ENCODE measurements at places on chromosomes 5 and 9.

DNA sequence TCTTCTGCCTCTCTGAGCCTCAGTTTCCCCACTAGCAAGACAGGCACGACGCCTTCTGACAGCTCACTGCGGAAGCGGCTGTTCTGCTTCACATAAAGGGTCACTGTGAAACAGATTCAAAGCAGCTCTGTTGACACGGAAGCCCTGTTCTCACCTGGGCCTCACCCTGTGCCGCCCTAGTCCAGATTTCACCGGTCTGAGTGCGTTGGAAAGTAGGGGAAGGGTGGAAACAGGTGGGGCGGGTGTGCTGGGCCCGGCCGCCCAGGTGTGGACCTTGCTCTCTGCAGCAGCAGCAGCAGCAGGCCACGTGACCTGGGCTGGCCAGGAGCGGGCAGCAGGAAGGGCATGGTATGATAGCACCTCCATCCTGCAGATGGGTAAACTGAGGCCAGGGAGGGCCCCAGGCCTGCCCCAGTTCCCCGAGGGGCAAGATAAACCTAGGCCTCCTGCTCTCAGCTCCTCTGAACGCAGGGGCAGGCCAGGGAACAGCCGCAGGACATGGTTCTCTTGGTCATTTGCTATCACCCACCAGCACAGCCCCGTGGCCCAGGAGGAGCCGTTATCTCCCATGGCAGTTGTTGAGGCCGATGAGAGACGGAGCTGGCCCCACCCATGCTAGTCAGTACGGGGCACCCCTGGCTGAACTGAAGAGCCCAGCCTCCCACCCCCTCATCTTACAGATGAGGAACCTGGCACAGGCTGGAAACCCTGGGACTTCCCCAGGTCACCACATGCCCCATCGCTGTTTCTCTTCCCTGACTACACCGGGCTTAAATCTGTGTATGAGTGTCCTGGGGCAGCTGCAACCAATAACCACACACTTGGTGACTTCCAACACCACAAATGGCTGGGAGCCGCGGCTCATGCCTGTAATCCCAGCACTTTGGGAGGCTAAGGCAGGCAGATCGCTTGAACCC, 12.1 kb downstream of the PTGES2 start:
- DNase-seq = no peak

- DNase-seq = no peak
These were observed 1081.6 kb upstream of the ACO1 start for GRCh38 chr9:31302620-31303418.

- DNase-seq = no peak
These were observed 5.7 kb downstream of the C9orf43 start for GRCh38 chr9:113416149-113416721.

DNA sequence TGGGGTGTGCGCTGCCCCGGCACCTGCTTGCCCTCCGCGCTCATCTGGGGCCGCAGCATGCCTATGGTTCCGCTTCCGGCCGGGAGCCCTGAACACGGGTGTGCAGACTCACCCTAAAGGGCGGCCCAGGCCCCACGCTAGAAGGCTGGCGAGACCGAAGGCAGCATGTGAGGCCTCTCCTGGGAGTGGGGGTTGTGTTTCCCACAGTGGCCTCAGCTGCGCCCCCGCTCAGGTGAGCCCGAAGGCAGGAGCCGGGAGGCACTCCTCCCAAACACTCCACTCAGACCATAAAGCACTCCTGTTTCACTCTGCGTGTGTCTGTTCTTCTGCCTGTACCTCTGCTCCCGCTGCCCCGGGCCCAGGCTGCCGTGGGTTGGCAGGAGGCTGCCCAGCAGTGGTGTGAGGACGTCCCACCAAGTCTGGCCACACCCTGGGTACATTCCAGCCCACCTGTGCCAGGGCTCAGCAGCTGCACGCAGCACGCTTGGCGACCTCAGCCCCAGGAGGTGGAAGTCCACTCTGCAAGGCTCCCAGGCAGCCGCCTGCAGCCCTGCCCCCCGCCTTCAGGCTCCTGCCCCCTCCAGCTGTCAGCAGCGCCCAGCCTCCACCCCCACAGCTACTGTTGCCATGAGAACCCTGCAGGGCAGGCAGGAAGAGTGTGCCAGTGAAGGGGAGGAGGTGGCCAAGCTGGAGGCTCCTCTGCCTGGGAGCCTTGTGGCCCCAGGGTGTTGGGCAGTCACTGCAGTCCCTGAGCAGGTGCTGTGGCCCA, 1.2 kb upstream of the AJM1 start:
- DNase-seq = peak; percentile 82

DNA sequence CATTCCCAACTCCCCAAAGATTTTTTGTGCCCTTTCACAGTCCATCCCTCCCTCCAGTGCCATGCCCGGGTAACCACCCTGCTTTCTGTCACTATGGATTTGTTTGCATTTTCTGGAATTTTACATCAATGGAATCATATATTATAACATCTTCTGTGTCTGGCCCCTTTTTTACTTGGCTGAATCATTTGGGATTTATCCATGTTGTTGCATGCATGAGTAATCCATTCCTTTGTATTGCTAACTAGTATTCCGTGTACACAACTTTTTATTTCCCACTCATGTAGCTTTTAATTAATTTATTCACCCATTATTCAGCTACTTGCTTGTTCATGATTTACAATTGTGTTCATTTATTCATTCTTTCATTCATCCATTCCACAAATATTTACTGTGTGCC, 94.1 kb downstream of the FGF18 start:
- DNase-seq = no peak

DNA sequence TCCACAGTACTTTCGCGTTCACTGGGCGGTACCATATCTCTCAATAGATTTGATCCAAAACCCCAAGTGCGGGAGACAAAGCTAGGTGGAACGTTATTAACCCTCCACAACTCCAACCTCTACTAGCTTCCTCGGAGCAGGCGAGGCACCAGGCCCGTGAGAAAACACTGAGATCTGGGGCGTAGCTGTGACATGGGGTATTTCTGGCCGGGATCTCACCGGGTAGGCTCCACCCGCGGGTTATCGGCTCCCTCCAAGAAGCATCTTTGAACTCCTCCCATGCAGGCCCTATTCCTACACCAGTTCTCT, 350 bp upstream of the SLC25A46 start:
- no peak for DNase-seq

DNA sequence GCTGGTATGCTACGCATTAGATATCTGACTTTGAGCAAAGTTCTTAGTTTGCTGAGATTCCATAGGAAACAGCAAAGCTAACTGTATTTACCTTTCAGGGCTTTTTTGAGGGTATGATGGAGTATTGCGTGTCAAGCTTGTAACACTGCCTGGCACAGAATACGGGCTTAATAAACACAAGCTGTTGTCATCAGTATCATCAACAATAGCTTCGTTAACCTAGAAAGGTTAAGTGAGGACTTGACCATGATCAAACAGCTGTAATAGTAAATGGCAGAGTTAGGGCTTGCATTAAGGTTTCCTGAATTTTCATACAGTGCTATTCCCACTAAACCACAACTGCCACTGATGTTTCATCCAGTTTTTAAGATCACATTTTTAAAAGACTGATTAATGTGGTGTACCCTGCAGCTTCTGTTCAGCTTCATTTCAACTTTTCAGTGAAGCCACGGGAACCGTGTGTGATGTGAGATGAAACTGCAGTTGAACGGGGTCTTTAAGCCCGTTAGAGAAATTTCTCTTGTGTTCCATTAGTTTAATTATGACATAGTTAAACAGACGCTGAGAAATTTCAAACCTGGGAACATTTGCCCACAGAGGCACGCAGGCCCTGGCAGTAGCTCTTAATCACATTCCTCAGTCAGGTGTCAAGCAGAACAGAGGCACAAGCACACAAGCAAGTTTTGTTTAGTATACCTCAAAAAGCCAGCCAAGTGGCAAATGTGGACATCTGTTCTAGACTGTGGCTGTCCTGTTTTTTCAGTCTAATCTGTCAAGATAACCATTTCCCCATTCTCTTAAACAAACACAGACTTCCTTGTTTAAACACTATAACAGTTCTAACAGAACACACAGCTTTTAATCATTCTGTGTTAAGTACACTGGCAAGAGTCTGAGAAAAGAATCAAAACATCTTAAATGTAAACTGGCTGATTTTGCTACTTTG, 147.1 kb downstream of the ZNF608 start:
- no peak for DNase-seq

DNA sequence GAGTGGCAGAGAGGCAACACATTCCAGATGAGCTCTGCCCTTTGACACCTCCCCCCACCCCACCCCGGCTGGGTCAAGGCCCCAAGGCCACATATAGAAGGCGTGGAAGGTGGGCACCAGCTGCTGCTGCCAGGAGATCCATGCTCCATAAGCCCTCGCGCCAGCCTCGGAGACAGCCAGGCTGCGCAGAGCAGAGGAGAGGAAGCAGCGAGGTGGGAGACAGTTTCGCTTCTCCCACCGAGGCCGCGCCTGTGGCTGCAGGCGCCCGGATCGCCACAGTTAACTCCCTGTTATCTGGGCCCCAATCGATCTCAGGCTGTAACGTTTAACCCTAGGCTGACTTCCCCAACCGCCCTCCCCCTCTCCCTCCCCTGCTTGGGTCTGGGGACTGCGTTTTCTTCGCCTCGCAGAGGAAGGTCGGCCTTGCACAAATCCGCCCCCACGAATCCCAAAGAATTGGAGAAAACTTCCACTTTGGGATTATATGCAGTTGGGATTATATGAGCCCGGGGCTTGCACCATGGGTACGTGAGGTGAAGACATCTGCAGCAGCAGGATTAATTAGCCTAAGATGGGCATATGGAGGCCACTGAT, 1.1 kb upstream of the CXXC5 start:
- no peak for DNase-seq

GRCh38 chr9:126166291-126166690, 160.3 kb upstream of the MVB12B start:
- DNase-seq = no peak

DNA sequence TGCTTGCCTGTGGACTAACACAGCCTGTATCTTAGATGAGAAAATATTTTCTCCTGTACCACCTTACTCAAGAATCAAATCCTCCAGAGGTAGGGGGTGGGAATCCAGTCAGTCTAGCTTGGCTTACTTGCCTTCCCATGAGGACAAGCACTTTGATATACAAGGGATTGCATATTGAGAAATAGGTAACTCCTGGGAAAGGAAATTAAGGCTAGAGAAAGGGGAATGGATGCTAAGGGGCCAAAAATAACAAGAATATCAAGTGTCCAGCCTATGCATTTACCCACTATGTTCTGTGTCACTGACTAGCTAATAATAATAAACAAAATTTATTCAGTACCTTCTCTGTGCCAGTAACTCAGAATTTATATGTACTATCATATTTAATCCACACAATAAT, 21.4 kb upstream of the SNX2 start:
- DNase-seq = no peak

DNA sequence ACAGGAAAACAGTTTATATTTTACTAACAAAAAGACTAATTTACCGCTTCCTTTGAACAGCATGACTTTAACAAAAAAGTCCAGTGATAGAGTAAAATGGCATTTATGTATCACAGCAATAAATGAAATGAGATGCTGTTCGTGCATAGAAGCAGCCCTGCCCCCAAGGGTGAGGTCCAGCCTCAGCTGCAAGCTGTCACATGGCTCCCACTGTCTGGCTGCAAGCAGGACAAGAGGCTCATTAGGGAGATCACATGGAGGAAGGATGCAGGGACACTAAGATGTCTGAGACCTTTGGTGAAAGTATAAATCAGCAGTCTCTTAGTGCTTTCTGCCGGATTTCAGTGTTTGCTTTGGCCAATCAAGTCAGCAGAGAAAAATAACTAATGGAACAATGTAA, 23.0 kb downstream of the GDNF start:
- no peak for DNase-seq

DNA sequence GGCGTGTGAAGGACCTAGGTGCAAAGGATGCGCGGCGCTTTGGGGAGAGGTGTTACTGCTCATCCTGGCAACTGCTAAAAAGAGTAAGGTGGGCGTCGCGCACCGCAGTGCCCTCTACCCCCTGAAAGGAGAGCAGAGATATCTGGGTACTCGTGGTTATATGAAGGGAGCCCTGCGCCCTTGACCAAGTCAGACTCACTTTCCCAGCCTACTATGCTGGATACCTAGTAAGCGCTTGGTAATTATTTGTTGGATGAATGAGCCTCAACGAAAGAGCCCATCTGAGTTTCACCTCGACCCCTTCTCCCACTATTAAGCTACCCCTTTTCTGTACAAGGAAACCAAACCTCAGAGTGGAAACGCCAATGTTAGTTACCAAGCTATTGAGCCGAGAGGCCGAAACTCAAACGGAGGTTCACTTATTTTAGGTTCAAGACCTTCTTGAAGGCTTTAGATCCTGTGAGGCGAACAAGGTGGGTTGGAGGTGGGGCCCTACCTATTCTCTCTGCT, 8.0 kb downstream of the LHX6 start:
- no peak for DNase-seq

GRCh38 chr5:71836559-71837112, 117.6 kb downstream of the CARTPT start:
- no peak for DNase-seq

DNA sequence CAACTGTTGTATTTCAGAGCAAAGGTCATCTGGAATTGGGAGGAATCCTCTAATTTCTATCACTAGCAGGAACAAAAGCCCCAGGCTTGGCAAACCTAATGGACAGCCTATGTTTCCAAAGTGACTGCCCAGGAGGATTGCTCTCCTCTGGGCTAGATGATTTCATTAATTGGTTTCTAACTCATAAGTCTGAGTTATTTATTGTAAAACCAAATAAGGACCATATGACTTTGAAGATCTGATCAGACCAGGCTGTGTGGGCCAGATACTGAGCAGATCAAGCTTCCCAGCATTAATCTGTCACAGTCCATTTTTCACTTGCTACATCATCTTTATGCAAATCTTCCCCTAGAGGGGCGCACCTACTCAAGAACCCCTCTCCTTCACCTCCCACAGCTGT, 125.2 kb downstream of the PRDM6 start:
- no peak for DNase-seq

GRCh38 chr5:37208883-37209797, 40.0 kb downstream of the CPLANE1 start:
- no peak for DNase-seq

DNA sequence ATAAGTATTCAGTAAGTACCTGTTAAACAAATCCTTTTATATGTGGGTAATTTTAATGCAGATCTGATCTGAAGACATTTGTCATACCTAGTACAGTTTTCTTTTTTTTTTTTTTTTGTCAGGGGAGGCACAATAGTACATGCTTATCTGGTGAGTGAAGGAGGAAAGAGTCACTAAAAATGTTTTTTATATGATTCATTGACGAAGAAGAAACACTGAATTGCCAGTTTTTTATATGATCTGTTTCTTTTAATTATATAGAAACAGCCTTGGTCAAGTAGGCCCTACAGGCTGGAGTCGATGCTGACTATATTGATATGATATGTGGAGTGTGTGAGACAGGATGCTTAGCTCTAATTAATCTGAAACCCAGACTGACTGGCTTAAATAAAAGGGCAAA, 315.2 kb downstream of the PSAT1 start:
- no peak for DNase-seq

- DNase-seq = no peak
These were observed 15.9 kb downstream of the FLT4 start for GRCh38 chr5:180633283-180634177.

- DNase-seq = no peak
These were observed 185.6 kb upstream of the POU5F2 start for GRCh38 chr5:93926831-93927620.

- no peak for DNase-seq
These were observed 39.7 kb downstream of the IRX2 start for GRCh38 chr5:2711446-2712425.

Measured in NCI-H510A (cell line).